ENCODE measurements at places on chromosomes 2 and 18.

- DNase-seq = no peak
Measured at GRCh38 chr2:21356086-21356856, 232.5 kb downstream of the TDRD15 start.

GRCh38 chr2:241908686-241909420, 39.3 kb downstream of the RTP5 start:
- no peak for DNase-seq

GRCh38 chr2:225122007-225122406, 79.7 kb upstream of the DOCK10 start:
- DNase-seq = no peak

GRCh38 chr2:319059-319600, 31.2 kb upstream of the ALKAL2 start:
- DNase-seq = no peak

DNA sequence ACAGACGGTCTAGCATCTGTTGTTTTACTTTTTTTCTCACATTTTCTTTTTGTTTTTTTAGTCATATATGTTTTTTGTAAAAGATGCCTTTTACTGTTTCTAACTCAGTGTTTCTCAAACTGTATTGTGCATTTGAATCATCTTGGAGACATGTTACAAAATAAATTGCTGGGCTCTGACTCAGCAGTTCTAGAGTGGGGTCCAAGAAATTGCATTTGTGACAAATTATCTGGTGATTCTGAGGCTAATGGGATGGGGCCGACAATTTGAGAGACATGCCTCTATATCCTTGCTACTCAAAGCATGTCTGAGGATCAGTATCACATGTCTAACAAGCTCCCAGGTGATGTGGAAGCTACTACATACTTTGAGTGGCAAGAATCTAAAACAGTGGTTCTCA, 478.8 kb downstream of the PLCL1 start:
- DNase-seq = no peak

GRCh38 chr18:22179174-22179573, 9.8 kb downstream of the GATA6 start:
- no peak for DNase-seq

- no peak for DNase-seq
Measured at GRCh38 chr2:21939967-21940366, 816.2 kb downstream of the TDRD15 start.

DNA sequence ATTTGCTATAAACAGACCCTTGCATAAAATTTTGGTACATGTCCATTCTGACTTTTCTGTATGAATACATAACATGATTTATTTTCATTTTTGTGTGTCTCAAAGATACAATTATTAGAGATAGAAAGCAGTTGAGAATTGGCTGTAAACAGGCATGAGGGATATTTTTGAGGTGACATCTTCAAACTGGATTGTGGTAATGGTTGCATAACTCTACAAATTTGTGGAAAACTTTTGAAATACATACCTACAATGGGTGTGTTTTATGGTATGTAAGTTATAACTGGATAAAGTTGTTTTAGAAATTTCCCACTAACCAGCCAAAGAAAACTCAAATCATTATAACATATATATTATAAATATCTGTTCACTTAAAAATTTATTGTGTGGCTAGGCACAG, 39.6 kb downstream of the GREB1L start:
- DNase-seq = no peak

DNA sequence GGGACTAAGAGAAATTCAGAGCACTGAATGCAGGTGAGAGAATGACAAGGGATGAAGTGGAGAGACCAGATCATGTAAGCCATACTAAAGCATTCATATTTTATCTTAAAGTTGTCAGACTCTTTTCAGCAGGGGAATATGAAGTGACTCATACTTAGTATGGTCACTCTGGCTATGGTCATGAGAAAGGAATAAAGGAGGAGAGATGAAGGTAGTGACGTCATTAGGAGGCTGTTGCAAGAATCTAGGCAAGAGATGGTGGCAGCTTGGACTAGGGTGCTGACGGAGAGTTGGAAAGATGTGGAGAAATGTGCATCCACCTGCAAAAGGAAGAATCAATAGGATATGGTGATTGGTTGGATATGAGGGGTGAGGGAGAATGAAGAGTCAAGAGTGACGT, 203.2 kb upstream of the ACVR2A start:
- DNase-seq = no peak

GRCh38 chr2:238689331-238689730, 158.6 kb upstream of the TWIST2 start:
- no peak for DNase-seq

- no peak for DNase-seq
Measured at GRCh38 chr18:59127047-59127446, 12.6 kb upstream of the SEC11C start.

GRCh38 chr2:166382448-166382847, 6.7 kb upstream of the SCN9A start:
- no peak for DNase-seq

DNA sequence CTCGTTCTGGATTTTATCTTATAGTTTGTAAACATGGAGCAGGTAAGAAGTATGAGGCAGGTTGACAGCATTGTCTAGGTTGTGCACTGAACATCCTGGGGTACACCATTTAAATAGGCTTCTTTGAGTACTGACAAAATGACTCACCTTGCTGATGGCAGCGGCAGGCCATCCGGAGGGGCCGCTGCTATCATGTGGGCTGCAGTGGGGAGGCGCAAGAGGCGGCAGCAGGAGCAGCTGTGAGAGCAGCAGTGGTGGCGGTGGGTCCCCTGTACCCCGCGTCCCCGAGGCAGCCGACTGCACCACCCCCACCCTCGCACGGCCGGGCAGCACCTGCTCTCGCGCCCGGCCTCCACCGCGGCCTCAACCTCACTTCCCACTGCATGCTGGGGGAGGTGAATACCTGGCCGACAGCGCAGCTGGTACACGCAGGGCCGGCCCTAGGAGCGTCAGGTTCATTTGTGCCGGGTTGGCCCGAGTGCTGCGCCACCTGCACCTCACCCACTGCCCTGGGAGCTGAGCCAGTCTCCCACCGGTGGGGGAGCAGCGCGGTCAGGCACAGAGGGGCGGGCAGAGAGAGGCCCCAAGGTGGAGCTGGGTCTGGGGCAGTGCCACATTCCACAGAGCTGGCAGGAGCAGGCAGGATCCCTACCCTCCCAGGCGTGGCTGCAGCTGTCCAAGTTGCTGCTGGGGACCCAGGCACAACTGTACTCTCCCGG, 154.5 kb upstream of the RBMS1 start:
- no peak for DNase-seq

DNA sequence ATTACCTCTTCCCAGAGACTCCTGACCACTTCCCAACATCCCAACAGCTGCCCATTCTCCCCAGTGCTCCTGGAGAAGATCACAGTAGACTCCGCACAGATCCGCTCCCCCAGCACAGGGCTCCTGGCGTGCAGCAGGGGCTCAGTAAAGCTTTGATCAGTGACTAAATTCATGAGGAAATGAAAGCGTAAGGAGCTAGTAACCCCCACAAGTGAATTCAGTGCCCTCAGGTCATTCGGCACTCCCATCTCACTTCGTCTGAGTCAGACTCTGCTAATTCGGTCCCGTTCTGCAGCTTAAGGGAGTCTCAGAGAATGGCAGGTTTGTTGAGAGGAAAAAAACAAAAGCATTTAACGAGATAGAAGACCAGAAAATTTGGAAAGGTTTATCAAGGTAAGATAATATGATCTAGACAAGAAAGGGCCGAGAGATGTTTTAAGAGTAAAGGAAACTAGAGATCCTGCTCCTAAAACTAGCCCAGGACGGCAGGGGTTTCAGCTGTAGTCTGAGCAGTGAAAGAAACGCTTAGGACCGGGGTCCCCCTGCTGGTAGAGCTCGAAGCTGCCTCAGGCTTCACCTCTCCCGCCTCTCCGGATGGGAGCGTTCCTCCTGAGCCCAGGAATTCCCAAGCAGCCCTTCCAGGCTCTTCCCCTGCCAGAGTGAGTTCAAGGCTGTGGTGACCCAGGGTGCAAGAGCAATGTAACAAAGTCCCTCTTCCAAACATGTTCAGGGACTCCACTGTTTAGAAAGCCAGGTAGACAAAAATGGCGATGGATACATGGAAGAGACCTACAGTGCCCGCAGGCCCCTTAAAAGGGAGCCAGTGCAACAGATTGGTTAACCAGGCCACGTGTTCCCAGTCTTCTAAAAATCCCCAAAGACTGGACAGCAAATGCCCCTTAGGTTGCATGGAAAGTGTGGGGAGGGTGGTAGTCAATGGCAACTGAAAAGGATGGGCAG, 127.3 kb downstream of the DNER start:
- DNase-seq = no peak

DNA sequence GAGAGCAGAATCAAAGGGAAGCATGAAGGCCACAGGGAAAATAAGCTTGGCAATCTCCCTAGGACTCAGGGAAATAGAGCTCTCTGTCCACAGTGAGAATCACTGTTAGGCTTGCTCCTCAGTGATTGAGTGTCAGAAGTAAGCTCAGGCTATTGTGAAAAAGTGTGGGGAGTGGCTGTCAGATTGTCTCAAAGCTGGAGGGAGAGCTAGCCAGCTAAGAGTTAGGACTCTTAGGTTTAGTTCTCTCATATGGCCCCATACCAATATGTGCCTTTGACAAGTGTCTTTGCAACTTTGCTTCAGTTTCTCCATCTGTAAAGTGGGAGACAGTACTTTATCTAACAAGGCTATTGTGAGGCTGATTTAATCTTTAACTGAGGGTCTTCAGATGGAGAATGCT, 17.2 kb downstream of the EIF4E2 start:
- DNase-seq = no peak

GRCh38 chr2:86788881-86789686, 1.6 kb downstream of the CD8A start:
- no peak for DNase-seq

DNA sequence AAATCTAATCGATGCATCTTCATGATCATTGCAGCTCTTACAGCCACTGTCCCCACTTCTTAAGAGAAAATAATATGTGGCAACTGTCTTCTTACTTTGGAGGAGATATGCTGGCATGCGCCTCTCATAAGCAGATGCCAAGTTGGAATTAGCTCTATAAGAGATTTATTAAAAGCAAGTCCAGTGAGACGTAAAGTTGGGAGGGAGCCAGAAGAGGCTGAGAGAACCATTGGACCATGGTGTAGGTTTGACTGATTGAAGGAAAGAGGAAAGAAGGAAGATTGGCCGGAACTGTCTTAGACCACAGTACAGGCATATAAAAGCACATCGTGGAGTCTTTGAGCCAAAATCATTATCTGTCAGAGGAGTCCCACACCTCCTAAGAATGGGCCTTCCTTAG, 265.7 kb upstream of the ZC3H15 start:
- DNase-seq = no peak

DNA sequence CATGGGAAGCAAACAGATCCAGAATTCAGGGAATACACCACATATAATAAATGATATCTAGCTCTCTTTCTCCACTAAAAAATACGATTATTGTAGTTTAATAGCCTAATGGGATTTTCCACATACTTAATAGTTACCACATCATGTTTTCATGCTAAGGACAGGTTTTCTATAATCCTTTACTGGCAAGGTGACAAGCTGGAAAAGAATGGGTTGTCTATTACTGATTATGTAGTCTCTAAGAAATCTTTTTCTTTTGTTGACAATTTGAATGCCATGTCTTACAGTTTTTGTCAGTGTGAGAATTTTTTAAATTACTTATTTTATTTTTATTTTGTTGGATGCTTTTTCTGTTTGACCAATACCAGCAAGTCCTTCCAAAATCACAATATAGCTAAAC, 177.8 kb downstream of the GALNT13 start:
- DNase-seq = no peak

DNA sequence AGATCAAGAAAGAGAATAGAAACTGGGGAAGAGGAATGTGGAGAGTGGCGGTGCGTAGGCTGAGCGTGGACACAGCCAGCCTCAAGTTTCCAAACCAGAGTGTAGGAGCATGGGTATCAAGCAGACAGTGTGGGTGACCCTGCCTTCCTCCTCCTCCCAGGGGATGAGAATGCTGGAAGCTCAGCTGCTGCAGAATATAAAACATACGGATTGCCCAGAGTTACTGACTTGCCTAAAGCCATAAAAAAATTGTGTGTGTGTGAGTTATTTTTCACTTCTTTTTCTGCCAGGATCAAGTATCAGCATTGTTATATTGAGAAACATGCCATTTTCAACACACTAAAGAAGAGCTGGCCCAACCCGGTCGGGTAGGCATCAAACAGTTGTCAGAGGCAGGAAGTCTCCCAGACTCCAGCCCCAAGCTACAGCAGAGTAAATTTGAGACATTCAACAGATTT, 333.3 kb upstream of the ACVR2A start:
- DNase-seq = peak; percentile 6

All from CD4-positive, alpha-beta memory T cell (primary cell).